ENCODE measurements at places on chromosomes 5 and 9.

DNA sequence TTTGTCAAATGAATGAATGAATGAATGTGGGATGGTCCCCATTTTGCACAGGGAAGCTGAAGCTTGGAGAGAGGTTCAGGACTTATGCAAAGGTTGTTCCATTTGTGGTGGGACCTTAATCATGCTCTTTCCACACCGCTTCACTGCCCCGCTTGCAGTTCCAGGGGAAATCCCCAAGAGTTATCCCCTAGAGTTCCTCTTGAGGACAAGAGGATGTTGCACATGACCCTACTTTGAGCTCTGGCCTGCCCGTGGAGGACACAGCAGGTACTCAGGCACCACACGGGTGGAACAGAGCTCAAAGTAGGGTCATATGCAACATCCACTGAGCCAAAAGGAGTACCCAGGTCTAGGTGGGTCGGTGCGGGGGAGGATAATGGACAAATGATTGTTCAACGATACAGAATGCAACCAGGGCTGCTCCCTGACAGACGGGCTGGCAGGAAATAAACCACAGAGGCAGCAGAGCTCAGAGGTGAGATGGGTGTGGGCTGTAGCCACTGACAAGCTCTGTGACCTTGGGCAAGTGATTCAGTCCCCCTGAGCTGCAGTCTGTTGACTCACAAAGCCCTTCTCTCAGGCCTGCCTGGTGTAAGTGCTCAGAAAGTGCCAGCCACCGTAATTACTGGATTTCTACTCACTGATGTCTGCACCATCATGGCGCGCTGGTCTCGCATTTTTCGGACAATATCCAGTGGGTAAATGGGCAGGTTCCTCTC is 60.3 kb upstream of the EPB41L4B start:
- no peak for DNase-seq

DNA sequence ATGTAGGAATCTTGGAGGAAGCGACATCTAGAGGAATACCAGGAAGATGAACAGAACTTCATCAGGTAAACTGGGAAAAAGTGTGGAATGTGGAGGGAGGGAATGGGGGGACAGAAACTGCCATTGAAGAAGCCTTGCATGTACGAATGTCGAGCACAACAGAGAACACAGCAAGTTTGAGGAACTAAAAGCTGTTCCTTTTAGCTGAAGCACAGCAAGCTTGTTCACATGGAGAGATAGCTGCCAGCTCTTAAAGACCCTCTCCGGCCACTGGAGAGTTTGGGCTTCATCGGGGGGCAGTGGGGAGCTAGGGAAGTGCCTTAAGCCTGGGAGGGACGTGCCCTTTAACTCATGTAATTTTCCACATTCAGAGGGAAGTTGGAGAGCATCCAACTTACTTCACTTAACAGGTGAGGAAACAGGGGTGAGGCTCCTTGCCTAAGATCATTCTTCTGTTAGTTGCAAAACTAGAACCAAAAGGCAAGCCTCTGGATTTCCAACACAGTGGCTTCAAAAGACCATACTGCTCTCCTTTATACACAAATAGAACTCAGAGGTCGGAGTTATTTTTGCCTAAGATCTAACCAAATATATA is 2.3 kb upstream of the CYFIP2 start:
- DNase-seq: no peak

- no peak for DNase-seq
Observed at GRCh38 chr5:133607451-133607850, 4.9 kb downstream of the FSTL4 start.

- no peak for DNase-seq
Observed at GRCh38 chr5:16794269-16794913, 141.7 kb downstream of the MYO10 start.

Data from A673 (cell line).